ENCODE measurements at places on chromosomes 7 and 10.

DNA sequence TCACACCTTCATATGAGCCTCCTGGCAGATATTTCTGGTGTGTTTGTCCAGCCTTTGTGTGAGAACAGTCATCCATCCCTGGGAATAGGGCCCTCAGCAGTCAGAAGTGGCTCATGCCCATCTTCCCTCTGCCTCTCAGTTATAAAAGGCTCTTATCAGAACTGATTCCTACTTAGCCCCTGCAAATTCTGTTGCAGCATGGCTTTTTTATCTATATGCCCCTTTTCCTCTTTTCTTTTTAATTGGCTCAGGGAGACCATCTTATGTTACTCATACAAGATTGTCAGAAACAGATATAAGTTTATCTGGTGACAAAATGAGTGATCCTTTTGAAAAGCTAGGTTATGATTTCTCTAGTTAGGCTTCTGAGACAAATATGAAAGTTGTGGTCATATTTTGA lies 194.1 kb downstream of the CREB5 start:
- DNase-seq: no peak

- no peak for DNase-seq
Measured at GRCh38 chr10:130631142-130632096, 495.2 kb downstream of the GLRX3 start.

DNA sequence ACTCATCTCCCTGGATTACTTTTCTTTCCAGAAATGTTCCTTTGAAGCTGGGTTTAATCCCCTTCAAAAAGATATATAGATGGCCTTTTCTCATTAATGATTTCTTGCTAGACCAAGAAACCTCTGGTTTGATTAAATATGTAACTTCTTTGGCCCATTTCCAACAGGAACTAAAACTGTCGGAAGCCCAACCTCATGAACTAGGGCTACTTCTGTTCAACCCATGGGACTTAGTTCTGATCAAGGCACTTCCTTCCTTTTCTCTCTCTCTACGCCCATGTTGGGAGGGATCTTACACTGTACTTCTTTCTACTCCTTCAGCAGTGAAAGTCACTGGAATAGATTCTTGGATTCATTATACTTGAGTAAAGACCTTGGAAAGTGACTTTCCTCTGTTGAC lies 83.6 kb downstream of the TMEM106B start:
- no peak for DNase-seq

- DNase-seq: peak; percentile 17
Measured at GRCh38 chr7:94395141-94396036, 694 bp downstream of the COL1A2 start.

- no peak for DNase-seq
Measured at GRCh38 chr10:127041552-127041951, 136.3 kb downstream of the DOCK1 start.

- DNase-seq: no peak
Measured at GRCh38 chr7:28190077-28190710, 9.6 kb upstream of the JAZF1 start.

DNA sequence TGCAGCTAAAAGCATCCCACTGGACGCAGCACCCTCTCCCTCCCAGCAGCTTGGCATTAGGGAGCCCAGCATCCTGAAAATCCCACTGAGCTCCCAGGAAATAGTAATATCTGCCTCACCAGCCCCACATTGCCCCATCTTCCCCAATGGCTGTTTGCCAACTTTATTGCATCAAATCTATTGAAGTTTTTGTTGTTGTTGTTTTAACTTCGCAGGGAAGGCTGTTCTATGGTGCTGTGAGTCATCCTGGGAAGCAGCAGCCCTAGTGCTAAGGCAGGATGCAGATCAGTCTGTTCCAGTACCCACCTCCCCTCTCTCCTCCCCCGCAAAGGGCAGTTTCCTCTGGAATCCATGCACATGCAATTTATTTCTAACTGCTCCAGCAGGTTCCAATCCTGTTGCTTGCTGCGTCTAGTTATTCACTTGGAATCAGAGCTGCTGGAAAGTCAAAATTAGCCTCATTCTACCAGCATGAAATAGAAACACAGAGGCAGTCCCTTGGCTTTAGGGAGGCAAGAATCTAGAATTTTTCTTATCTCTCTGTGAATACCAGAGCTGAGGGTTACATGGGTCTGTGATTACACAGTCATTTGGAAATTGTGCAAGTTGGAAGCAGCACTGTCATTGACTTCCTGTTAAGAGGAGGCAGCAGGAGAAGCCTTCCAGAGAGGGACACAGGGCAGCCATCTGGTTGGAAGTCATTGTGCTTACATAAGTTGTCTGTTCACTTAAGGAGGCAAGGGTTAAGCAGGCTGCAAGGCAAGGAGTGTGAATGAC lies 115.9 kb upstream of the CACUL1 start:
- no peak for DNase-seq

DNA sequence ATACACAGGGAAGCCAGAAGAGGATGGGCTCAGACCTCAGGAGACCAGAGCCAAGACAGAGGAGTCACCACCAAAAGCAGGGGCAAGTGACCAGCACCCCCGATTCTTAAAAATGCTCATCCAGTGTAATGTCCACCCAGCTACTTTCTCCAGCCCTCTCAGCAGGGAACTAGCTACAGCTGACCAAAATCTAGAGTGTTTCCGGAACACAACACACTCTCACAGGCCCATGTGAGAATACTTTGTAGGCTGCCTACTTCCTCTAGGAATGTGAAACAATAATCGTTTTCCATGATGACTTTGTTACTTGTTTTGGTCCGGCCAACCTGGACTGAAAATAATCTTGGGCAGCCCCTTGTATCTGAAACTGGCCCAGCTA lies 14.5 kb downstream of the PSAP start:
- no peak for DNase-seq

GRCh38 chr7:138325434-138325833 lies 134.6 kb upstream of the TRIM24 start:
- DNase-seq: no peak

DNA sequence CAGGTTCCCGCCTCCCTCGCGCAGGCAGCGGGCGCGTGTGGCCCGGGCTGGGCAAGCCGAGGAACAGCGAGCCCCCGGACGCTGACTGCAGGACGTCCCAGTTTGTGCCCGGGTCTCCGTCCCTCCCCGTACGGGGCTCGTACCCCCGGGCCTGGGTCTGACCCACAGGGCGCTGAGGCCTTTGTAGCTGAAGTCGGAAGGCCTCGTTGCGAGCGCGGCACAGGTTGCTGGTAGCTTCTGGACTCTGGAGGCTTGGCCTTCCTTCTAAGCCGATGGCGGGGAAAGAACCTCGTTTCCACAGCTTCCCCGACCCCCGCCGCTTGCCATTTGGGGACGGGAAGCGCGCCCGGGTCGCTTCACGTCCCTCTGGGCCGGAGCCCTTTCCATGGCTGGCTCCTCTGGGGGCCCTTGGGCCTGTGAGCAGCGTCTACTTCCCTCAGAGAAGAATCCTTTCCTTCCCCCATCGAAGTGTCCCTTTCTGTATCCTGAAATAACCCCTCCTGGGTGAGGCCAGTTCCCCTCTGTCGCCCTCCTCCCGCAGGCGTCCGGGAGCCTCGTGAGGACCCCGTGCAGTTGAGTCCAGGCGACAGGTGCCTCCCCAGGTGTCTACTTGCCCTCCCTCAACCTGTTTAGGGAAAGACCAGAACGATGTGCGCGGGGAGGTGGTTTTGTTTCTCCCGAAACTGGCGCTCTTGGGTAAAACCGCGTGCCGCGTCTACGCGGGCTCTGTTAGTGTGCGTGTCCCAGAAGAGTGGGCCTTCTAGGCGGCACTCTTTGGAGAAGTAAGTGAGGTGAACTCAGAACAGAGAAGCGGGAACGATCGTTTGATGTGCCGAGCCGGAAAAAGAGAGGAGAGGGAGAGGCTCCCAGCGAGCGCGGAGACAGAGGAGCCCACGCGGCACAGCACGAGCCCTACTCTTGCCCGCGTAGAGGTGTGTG lies 9.3 kb downstream of the EVX1 start:
- no peak for DNase-seq

GRCh38 chr10:102514487-102515311 lies 10.9 kb downstream of the SUFU start:
- no peak for DNase-seq

- DNase-seq: peak; percentile 88
Measured at GRCh38 chr10:133308421-133309099, at the start of the genes TUBGCP2 and ZNF511. Gene TUBGCP2, minus strand, starts transcription at chr10:133308872. Its CDS starts 5,931 bp downstream, at chr10:133302941. Gene ZNF511, plus strand, starts transcription at chr10:133308914. Its CDS starts 30 bp downstream, at chr10:133308944.

DNA sequence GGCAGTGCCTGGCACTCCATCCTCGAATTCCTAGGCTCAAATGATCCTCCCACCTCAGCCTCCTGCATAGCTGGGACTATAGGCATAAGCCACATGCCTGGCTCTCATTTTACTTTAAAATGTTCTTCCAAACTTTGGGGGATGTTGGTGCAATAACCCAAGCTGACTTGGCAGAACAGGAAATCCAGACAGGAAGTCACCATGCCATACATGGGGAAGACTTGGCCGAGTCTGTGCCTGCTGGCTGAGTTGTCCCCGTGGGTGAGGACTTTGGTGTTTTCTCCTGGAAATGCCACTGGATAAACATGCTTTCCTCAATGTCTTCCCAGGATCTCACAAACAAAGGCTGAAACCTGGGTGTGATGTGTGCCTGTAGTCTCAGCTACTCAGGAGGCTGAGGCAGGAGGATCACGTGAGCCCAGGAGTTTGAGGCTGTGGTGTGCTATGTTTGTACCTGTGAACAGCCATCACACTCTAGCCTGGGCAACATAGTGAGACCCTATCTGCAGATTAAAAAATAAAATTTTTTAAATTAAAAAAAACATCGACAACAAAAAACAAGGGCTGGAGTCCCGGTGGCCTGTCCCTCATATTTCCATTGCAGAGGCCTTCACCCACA lies 19.8 kb downstream of the HKDC1 start:
- DNase-seq: no peak

DNA sequence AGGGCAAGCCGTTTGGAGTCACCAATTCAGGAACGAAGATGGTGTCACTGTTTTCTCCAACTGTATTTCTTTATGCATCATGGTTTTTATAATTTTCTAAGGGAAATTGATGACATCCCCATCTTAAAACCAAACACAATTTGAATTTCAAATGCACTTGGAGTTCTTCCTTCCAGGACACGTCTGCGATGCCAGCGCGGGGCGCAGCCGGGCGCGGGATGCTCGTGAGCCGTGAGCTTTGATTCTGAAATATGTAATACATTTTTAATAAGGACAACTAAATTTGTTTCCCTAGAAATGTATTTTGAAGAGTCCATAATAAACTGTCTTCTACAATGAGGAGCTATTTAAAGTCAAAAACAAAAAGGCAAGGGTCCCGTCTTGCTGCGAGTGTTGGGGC lies 492.1 kb downstream of the DNAJB6 start:
- DNase-seq: no peak

DNA sequence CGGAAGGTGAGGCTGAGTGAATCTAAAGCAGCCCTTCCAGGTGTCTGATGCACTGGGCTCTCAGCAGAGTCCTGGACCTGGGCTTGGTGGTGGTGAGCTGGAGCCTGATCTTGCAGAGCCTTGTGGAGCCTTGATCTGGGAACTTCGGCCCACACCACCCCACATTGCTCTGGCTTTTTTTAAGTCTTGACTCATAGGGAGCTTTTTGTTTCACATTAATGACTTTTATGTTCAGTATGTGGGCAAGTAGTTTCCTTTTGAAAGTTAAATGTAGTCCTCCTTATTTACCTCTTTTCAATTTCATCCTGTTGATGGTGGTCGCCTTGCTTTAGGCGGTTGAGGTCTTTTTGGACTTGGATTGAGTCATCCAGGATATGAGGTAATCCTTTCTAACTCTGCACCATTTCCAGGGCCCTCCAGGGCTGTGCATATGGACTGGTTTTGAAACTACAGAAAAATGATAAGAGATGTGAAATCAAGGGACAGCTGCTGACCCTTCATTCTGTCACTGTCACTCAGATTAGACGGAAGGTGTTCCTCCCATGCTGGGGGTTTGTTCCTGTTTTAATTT lies 2.9 kb upstream of the NRAP start:
- DNase-seq: no peak
